ENCODE measurements at places on chromosomes 3 and 15.

DNA sequence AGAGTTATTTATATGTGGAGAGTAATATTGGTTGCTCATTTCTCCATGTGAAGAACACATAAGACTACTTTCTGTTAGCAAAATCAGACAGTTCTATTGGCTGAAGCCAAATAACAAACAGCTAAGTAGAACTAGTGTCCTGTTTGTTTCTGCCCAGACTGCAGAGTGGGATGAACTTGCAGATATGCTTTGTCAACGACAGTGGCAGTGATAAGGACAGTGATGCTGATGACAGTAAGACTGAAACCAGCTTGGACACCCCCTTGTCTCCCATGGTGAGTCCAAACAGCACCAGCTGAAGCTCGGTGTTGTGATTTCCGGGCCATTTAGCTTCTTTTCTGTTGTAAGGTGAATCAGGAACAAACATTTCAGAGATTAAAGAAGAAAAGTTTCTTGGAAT, 102.6 kb upstream of the IL12A start:
- DNase-seq = no peak

DNA sequence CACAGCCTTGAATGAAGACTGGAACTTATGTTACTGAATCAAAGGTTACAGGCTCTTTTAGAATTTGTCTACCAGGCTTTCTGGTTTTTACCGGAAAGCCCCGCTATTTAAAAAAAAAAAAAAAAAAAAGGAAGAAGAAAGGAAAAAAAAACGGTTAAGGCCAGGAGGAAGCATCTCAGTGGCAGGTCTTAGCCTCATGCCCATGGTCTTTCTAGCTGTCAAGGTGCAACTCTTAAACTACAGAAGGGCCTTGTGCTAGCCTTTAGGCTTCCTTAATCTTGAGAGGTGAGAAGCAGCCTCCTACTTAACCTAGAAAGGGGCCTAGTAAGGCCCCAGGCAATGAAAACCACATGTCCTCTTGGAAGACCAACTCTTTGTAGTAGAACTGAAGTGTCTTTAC, 77.5 kb downstream of the TBC1D5 start:
- DNase-seq = no peak

- no peak for DNase-seq
Observed at GRCh38 chr3:42613462-42613861, 13.0 kb downstream of the NKTR start.

- no peak for DNase-seq
Observed at GRCh38 chr3:135992072-135992471, 26.5 kb downstream of the PPP2R3A start.

GRCh38 chr3:186054792-186055352, 54.0 kb downstream of the ETV5 start:
- no peak for DNase-seq

- DNase-seq = no peak
Observed at GRCh38 chr3:123412076-123412475, 36.8 kb downstream of the ADCY5 start.

DNA sequence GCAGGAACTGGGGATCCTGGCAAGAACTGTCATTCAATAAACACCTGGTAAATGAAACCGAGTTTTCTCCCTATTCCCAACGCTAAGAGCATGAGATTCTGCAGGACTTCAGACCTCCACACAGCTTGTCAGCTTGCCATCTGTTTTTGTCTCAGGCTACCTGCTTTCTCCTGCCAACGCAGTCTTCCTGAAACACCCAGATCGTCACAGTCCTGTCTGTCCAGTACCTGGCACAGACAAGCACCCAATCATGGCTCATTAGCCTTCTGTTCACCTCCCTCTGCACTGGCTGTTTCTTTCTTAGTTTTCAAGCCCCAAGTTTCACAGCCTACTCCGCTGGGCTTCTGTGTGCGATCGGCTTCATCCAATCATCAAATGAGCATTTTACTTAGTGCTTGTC, 5.0 kb downstream of the SLC12A8 start:
- DNase-seq = no peak

DNA sequence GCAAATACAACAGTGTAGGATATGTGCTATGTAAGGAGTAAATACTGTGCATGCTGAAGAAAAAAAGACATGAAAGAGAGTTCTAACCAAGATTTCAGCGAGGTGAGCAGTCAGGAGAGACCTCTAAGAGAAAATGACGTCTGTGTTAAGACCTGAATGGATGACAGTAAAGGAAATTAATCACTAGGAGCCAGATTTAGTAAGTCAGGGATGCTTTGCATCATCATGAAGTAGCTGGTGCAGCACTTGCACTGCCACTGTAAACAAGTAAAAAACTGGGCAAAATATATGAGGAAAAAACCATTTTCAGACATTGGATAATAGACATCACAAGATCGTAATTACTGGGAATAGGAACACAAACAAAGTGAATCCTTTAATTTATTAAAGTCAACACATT, 32.6 kb downstream of the RTP4 start:
- DNase-seq = no peak

DNA sequence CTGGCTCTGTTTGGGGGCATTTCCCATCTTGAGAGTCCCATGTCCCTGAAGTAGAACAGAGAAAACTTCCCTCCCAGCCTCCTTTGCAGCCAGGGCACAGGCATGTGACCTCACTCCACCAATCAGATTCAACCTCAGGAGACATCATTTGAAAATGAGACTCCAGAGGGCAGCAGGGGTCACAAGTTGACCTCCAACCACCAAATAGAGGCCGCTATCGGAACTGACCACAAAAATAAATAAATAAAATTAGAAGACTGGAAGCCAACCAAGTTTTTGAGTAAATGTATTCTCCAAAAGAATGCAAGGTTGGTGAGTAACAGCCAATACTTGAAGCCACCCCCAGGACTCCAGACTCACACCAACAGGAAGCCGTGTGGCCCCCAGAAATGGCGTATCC, 106.5 kb downstream of the CHSY1 start:
- DNase-seq = no peak

- no peak for DNase-seq
Observed at GRCh38 chr3:188202358-188203138, 48.6 kb downstream of the LPP start.

GRCh38 chr3:39407773-39408492, 1.4 kb downstream of the RPSA start:
- DNase-seq = no peak

Data from GM12891 (cell line).